ENCODE measurements at places on chromosomes 6 and 20.

DNA sequence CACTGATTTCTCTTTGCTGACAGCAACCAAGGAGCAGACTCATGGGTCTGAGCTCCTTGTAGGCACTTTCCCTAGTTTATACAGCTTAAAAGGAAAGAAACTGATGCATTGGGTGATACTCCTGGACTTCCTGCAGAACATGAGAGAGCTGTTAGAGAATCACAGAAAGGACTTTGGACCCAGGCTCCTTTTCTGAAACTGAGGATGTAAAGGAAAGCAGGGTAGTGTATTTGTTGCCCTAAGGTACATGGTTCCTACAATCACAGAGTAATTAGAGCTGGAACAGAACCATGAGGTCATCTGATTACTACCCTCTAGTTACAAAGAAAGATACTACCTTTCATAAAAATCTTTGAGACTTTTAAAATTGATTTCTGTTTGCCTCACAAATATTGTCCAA is 477.1 kb upstream of the SPTLC3 start:
- DNase-seq = no peak

DNA sequence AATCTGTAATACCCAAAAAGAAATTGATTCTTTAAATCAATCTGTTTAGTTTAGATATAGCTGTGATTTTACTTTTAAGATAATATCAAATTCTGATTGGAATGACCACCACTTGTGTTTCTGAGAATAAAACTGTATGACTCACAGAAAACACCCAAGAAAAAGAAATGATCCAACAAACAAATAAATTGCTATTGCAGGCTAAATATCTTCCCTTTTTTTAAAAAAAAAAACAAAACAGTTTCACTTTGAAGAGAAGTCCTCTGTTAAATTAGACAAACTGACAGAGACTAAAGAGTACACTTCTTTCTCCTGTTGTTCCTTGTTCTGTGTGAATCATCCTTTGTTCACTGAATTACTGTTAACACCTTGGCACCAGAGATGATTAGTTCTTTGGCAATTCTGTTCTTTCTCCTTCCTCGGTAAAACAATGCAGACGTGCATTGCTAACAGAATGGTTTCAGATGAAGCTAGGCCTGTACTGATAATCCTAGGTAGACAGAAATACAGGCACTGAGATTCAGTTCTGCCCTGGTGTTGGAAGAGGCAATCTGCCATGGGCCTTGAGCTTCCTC is 895.2 kb upstream of the CITED2 start:
- no peak for DNase-seq

DNA sequence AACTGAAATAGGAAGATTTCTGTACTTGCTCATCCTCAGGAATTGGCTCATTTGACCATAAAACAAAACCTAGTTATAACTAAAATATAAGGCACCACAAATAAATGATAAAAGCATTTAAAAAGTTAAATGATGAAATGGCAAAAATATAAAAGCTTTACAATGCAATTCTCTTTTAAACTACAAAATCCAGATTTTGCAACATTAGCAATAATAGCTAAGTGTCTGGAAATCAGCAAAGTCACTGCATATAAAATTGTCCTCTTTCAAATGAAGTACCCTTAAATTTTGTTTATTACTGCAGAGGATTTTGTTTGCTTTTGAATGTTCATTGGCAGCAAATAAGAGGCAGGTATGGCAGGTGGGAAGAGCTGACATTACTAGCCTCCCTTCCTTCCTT is 270.4 kb upstream of the RSPO3 start:
- DNase-seq = no peak

DNA sequence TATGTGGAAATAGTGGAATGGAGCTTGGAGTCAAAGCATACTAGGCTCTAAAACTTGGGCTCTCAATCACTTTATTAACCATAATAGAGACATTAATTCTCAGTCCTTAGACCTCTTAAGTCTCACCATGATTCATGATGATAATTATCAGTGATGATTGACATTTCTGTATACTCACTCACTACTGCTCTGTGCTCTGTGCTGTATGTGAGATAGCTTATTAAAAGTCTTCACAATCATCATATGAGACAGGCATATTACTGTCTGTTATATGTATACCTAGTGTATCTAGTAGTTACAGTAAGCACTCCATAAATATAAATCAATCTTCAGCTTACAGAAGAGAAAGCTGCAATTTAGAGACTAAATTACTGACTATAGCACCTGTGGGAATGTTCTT is 236.0 kb upstream of the JAG1 start:
- no peak for DNase-seq

DNA sequence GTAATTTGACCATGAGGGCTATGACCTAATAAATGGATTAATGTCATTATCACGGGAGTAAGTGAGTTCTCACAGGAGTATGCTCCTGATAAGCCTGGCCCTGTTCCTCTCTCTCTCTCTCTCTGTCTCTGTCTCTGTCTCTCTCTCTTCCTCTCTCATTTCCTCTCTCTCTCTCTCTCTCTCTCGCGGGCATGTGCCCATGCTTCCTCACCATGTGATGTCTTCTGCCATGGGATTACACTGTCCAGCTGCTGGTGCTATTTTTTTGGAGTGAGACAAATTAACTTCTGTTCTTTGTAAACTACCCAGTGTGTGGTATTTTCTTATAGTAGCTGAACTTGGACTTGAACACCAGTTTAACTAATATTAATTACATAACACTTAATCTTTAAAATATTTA is 374.3 kb upstream of the GJE1 start:
- no peak for DNase-seq

- no peak for DNase-seq
Observed at GRCh38 chr20:59996108-59996507, 37.9 kb downstream of the CDH26 start.

GRCh38 chr6:35099116-35099515 is 42.0 kb downstream of the TCP11 start:
- no peak for DNase-seq

GRCh38 chr6:167093922-167094432 is 28.9 kb upstream of the CCR6 start:
- DNase-seq = peak; percentile 8

DNA sequence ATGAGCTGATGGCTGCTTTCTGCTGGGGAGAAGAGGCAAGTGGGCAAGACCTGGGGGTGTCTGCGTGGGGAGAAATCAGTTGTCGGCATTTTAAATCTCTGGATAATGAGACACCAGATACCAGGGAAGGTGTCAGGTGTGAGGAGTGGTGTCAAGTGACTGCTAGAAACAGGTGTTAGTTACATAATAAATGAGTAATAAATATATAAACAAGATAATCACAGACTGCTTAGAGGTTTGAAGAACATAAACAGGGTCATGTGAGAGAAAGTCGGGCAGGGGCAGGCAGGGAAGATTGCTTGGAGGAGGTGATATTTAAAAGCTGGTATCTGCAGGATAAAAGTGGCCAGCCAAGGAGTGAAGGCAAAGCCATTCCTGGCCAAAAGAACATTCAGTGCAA is 87.2 kb upstream of the RIN2 start:
- no peak for DNase-seq

DNA sequence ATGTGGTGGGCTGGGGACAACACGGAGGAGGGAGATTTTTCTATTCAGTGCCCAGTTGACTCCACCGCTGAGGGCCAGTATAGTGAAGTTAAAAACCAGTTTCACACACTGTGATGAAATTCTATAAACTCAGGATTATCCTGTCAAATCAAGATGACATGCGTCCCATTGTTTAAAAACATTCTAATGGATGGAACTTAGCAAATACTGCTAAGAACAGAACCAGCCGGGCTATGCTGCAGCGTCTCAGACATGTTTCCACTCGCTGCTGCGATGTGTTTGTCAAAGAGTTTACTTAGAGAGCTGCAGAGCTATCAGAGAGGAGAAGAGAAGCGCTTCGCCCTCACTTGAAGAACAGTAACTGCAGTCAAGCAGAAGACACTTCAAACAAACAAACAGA is 212.6 kb upstream of the FOXQ1 start:
- DNase-seq = no peak

- no peak for DNase-seq
Observed at GRCh38 chr6:168632694-168633093, 191.7 kb downstream of the SMOC2 start.

- no peak for DNase-seq
Observed at GRCh38 chr6:15904651-15905376, 224.1 kb upstream of the MYLIP start.

GRCh38 chr6:72363844-72364740 is 257.8 kb upstream of the KCNQ5 start:
- DNase-seq = no peak

DNA sequence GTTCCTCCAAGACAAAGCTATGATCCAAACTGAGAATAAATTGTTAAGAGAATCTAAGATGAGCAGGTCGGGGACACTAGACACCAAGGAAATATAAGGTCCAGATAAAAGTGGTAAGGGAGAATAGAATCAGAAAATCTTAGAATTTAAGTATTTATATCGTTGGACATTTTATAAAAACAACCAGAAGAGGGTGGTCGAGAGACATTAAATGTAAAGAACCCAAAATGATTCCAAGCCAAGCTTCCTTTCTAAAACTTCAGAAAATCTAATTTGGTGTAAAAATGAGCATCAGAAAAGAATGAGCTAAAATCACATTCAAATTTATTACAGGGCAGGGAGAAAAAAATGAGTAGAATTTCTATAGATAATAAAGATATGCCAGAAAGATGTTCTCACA is 97.8 kb upstream of the OGFRL1 start:
- DNase-seq = peak; percentile 57
